Tongue (tissue), 3 donors: ENCODE measurements at places on chromosomes 2 and 18.

GRCh38 chr2:39099310-39099869 is 21.5 kb downstream of the SOS1 start:
- DNase-seq: no peak

- no peak for DNase-seq
These were observed 153.7 kb upstream of the SERTAD2 start for GRCh38 chr2:64807417-64807816.

DNA sequence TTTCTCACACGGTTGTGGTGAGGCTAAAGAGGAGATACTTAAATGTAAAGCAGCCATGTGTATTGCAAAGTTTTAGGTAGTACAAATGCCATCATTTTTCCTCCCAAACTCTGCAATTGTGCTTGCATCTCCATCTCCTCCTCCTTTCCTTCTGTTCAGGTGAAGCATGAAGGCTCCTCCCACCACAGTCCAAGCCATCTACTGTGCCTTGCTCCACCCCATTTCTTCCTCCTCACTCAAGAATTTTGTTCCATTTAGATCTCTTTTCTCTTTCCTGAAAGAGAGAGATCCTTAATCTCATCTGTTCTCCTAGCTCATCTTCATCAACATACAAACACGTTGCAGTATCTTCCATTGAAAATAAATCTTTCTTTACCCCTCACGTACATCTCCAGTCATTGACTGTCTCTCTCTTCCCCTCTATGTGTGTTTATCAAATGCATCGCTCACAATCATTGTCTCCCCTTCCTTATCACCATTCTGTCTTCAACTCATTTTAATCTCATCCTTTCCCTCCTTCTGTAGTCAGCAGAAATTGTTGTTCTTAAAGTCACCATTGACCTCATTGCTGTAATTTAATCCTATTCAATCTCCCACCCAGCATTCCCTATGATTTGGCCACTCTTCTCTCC is 392.1 kb downstream of the RAD51AP2 start:
- DNase-seq: no peak

DNA sequence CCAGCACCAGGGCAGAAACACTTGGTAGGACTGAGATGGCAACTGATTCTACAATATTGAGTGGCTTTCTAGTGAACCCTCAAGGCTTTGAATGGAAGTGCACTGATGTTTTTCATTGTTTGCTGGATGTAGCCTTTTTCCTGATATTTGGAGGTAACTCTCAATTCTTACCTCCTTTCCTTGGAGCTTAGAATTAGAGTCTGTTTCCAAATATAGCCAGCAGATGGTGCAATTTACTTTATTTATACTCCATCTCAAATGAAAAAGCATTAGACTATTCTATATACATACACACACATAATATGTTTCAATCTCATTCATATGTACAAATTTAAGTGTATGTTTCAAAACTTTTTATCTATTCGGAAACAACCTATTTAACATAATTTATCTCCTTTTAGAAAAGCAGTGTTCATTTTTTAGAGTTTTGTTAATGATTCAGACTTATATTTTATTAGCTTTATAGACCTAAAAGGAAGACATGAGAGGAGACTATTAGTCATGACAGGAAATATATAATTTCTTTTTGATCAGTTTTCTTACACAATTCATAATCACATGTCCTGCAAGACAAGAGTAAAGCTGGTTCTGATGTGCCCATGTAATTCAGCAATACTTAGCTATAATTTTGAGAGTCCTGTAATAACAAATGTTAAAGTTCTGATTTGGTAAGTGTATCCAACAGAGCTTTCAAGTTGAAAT is 124.8 kb downstream of the NUP35 start:
- DNase-seq: peak; percentile 69

DNA sequence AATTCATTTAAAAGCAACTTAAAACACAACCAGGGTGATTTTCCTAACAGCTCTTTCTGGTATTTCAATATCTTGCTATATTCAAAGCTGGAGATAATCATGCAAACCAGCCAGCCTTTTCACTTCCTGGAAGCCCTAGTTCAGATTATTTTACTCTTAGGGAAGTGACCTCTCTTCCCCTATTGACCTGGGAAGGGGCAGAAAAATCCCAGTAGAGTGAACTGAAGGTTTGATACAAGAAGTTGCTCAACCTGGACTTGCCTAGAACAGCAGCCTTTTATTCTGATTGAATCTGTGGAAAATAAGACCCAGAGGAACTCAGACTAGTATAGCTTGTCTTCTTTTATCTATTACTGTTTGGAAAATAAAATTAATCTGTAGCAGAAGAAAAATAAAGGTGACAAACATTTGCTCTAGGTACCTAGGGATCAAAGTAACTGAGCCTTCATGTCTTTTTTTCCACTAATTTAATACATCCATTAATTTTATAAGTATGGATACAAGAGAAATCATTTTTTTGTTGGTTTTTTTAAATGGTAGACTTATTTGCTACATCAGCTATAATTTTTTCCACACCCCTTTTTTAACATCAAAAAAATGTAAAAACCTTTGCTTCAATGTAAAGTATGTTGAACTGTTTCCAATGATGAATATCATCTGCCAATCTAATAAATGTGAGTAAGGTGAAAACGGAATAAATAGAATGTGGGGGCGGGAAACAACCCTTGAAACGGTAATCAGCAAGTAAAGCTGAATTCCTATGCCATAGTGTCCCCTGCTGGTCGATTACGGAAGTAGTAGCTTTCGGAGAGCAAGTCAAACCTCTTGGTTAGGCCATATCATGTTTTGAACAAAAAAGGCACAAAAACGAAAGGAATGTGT is 629.9 kb downstream of the NRXN1 start:
- DNase-seq: peak; percentile 71
